Spleen (tissue), 13 donors: ENCODE measurements at places on chromosomes 5 and 9. TPM values are rescaled to one million over a fixed set of nuclear protein-coding genes. Genes with fewer than 3 reads are reported as not detected.

GRCh38 chr5:72077390-72077789 lies 29.9 kb upstream of the MAP1B start:
- H3K27me3 ChIP-seq = no peaks in the 10 kb centered on the region
- no peak overlapping the region for H3K27ac ChIP-seq
- no peaks in the 10 kb centered on the region for H3K4me1 ChIP-seq
- DNase-seq = no peak
- H3K36me3 ChIP-seq = no peaks in the 10 kb centered on the region

DNA sequence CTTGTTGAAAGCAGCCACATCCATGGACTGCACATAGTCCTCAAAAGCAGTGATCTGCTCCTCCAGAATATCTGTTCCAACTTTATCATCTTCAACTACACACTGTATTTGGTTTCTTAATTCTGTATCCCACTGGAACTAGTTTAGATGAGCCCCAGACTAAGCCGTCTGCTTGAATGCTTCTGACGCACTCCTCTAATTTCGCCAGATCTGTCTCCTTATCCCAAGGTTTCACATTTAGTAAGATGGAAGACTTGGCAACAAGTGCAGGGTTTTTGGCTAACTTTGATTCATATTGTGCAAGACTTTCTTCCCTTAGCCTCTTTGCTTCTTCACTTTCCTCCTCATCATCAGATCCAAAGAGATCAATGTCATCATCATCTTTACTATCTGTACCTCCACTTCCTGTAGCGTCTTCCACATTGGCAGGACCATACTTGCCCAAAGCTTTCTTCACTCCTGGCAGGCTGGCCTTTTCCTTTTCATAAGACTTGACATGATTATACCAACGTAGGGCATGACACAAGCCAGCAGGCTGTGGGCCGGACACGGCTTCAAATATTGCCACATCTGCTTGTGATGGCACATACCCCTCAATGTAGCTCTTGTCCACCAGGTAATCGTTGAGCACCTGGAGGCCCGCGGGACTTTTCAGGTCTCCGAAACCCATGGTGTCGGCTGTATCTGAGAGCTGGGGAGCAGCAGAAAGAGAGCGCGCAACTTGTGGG lies 56.2 kb upstream of the PIK3R1 start:
- H3K27me3 ChIP-seq = no peaks in the 10 kb centered on the region
- no peaks in the 10 kb centered on the region for H3K36me3 ChIP-seq
- H3K27ac ChIP-seq = no peak overlapping the region
- H3K4me3 ChIP-seq = no peak overlapping the region
- no peak for DNase-seq
- no peaks in the 10 kb centered on the region for H3K4me1 ChIP-seq

DNA sequence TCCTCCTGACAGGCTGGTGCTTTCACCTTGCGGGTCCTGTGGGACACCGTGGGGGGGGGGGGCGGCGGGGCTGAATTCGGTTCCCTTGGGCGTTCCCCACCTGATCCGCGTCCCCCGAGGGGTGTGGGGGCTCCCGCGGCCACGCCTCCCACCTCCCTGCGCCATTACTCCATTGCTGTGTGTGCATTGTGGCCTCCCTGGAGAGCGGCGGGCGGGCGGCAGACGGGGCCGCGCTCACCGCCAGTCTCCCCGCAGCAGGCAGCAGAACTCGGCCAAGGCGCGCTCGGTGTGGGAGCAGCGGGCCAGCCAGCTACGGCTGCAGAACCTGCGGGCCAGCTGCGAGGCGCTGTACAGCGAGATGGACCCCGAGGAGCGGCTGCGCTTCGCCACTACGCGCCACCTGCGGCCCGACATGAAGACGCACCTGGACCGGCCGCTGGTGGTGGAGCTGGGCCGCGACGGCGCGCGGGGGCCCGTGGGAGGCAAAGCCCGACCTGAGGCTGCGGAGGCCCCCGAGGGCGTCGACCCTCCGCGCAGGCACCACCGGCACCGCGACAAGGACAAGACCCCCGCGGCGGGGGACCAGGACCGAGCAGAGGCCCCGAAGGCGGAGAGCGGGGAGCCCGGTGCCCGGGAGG lies 145.3 kb downstream of the CACNA1B start:
- DNase-seq = peak; percentile 54
- no peak overlapping the region for H3K27ac ChIP-seq
- peaks cover 52% of the 10 kb centered on the region for H3K27me3 ChIP-seq

DNA sequence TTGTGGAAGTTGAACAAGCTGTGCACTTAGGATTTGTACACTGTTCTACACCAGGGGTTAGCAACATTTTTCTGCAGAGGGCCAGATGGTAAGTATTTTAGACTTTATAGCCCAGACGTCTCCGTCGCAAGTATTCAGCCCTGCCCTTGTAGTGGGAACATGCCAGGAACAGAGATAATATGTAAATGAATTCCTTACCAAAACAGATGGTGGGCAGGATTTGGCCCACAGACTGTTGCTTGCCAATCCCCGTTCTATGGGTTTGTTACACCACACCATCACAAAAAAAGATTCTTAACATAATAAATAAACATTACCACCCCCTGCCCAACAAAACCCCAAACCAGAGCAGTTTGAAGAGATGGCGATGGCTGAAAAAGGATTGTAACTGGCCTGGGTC lies 74.3 kb downstream of the AMBP start:
- H3K4me3 ChIP-seq = no peak overlapping the region
- H3K36me3 ChIP-seq = no peaks in the 10 kb centered on the region
- peaks cover 15% of the 10 kb centered on the region for H3K4me1 ChIP-seq
- DNase-seq = no peak

- no peaks in the 10 kb centered on the region for H3K27me3 ChIP-seq
- H3K4me3 ChIP-seq = no peak overlapping the region
- no peaks in the 10 kb centered on the region for H3K36me3 ChIP-seq
- H3K4me1 ChIP-seq = no peaks in the 10 kb centered on the region
Observed at GRCh38 chr9:138058181-138058580, 180.6 kb downstream of the CACNA1B start.

GRCh38 chr5:160198841-160199409 lies 30.4 kb upstream of the FABP6 start:
- H3K4me3 ChIP-seq = peak overlapping the region; percentile 7
- no peaks in the 10 kb centered on the region for H3K27me3 ChIP-seq
- DNase-seq = no peak
- peak overlapping the region; percentile 31 for H3K27ac ChIP-seq
- H3K4me1 ChIP-seq = peaks cover 33% of the 10 kb centered on the region
- H3K36me3 ChIP-seq = no peaks in the 10 kb centered on the region

GRCh38 chr5:96492459-96493047 lies 59.5 kb upstream of the PCSK1 start:
- H3K4me1 ChIP-seq = no peaks in the 10 kb centered on the region
- no peak overlapping the region for H3K27ac ChIP-seq
- no peaks in the 10 kb centered on the region for H3K36me3 ChIP-seq
- H3K27me3 ChIP-seq = no peaks in the 10 kb centered on the region
- no peak overlapping the region for H3K4me3 ChIP-seq

GRCh38 chr5:17157294-17157693 lies 60.1 kb upstream of the BASP1 start:
- no peaks in the 10 kb centered on the region for H3K36me3 ChIP-seq
- H3K4me1 ChIP-seq = no peaks in the 10 kb centered on the region

GRCh38 chr5:52880541-52880940 lies 92.8 kb downstream of the ITGA1 start:
- no peaks in the 10 kb centered on the region for H3K36me3 ChIP-seq
- H3K4me3 ChIP-seq = no peak overlapping the region
- no peak for DNase-seq
- H3K27me3 ChIP-seq = no peaks in the 10 kb centered on the region

DNA sequence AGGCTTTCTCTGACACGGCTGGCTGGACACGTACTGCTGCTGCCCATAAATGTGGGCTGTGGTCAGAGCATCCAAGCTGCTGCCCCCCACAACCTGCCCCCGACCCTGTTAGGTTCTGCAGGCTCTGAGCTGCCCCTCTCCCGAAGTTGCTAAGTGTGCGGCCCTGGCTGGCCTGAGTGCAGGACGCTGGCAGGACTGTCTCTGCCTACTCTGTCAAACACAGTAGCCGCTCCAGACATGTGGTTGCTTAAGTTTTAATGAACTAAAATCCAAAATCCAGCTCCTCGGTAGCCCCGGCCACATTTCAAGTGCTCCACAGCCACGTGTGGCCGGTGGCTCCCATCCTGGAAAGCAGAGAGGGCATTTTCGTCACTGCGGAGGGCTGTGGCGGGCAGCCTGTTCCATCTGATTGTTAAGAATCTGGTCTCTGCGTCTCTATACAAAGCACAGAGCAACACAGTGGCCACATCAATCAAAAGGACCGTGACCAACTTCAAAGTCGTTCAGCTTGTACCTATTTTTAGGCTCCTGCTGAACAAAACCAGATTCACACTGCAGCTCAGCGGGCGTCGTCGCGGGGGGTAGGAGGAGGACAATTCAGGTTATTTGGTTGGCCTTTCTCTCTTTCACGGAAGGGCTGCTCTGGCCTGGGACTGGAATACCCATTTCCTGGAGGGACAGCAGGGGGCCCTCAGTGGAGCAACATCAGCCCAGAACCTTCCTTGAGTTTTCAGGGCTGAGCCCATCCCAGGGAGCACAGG lies 68.9 kb downstream of the PTCH1 start:
- no peaks in the 10 kb centered on the region for H3K27me3 ChIP-seq
- no peak overlapping the region for H3K27ac ChIP-seq
- no peaks in the 10 kb centered on the region for H3K4me1 ChIP-seq
- no peak overlapping the region for H3K4me3 ChIP-seq

GRCh38 chr5:51892680-51893079 lies 509.4 kb downstream of the ISL1 start:
- DNase-seq = no peak
- no peak overlapping the region for H3K4me3 ChIP-seq
- H3K27me3 ChIP-seq = no peaks in the 10 kb centered on the region
- no peak overlapping the region for H3K27ac ChIP-seq

DYNC2I2 gene
- 27.4 TPM for total RNA-seq

QRFP gene
- not detected for total RNA-seq

ABO gene
- 1.1 TPM for total RNA-seq
